NCI-H1694 treated with DMSO at 0.1 percent for 48 hours (cell line): ENCODE measurements at places on chromosomes 3 and 15.

- DNase-seq = no peak
These were observed 8.3 kb downstream of the MAPKBP1 start for GRCh38 chr15:41782371-41783282.

GRCh38 chr3:38139652-38140051, 1.2 kb downstream of the MYD88 start:
- DNase-seq = no peak

DNA sequence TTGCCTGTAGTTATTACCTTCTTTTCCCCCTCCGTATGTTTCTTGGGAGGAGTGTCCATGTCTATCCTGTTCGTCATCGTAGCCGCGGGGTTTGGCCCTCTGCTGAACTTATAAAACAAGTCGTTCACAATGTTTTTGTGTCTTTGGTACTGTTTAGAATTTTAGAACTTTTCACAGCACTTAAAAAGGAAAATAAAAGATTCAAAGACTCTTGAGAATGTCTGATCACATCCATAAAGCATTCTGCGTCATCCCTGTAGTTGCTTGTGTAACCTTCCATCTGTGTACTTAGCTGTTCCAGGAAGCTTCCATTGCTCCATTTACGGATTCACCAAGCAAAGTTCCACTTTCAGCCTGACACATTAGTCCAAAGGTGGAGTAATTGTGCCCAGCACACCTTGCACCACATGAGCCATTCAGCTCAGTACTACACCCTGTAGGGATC, 677.1 kb upstream of the NR2F2 start:
- DNase-seq = no peak

- DNase-seq = no peak
These were observed 10.9 kb upstream of the CD200 start for GRCh38 chr3:112321867-112322652.

- no peak for DNase-seq
These were observed 81.1 kb downstream of the CHSY1 start for GRCh38 chr15:101170568-101171350.
